ENCODE measurements at places on chromosomes 3 and 15. TPM values are rescaled to one million over a fixed set of nuclear protein-coding genes. Genes with fewer than 3 reads are reported as not detected.

Gene MUSTN1
- 0.33 TPM for total RNA-seq

Gene NGLY1
- total RNA-seq, result 25.3 TPM

Gene IQCH
- 2.4 TPM for total RNA-seq

Gene BRPF1
- 19.6 TPM for total RNA-seq

Gene MDFIC2
- not detected for total RNA-seq

Gene PPP1R14D
- total RNA-seq, result not detected

Gene SIDT1
- total RNA-seq, result under 0.01 TPM

Gene HES1
- total RNA-seq, result 16.4 TPM

Gene THSD4
- under 0.01 TPM for total RNA-seq

Gene WDR76
- 22.5 TPM for total RNA-seq

All from melanocyte of skin (primary cell).